Activated CD4-positive, alpha-beta T cell treated with anti-CD3 and anti-CD28 coated beads, Interleukin-2, amount 10 ng/mL, durations not matched to agents 7 days and 5 days (primary cell): ENCODE measurements at places on chromosomes 11 and 22. TPM values are rescaled to one million over a fixed set of nuclear protein-coding genes. Genes with fewer than 3 reads are reported as not detected.

The HEPHL1 gene
- total RNA-seq, result not detected

The SEC14L6 gene
- not detected for total RNA-seq

The RAG2 gene
- total RNA-seq, result not detected

The PRAME gene
- not detected for total RNA-seq

DNA sequence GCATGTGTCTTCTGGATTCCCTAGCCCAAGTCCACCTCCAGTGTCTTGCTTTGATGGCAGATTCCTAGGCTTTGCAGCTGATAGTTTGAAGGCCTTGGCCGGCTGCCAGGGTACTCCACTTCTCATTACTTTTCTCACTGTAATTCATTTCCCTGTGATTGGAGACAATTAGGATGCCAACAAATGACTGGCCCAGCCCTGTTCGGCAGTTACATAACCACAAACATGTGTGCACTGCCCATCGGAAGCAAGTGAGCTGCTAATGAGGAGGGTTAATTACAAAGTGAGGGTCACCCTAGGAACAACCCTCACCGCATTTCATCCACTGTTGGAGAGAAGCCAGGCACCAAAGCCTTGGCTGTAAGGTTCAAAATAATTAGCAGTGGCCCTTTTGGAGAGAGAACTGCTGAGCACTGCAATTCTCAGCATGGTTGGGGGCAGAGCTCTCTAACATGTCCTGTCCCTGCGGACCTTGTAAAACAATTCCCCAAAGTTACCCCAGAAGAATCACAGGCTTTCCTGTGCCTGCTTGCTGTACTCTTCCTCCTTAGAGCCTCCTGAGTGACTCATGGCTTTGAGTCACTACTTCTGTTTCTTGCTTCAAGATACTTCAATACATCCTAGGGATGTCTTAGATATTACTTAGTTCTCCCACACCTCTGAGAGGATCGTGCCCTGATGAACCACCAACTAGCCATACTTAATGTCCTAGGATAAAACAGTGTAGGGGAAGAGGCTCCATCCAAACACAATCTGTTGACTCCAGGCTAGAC lies 109.7 kb upstream of the GALNT18 start:
- H3K4me3 ChIP-seq, result no peak overlapping the region
- no peaks in the 10 kb centered on the region for H3K4me1 ChIP-seq
- no peaks in the 10 kb centered on the region for H3K36me3 ChIP-seq
- H3K27ac ChIP-seq, result no peak overlapping the region
- DNase-seq, result no peak

DNA sequence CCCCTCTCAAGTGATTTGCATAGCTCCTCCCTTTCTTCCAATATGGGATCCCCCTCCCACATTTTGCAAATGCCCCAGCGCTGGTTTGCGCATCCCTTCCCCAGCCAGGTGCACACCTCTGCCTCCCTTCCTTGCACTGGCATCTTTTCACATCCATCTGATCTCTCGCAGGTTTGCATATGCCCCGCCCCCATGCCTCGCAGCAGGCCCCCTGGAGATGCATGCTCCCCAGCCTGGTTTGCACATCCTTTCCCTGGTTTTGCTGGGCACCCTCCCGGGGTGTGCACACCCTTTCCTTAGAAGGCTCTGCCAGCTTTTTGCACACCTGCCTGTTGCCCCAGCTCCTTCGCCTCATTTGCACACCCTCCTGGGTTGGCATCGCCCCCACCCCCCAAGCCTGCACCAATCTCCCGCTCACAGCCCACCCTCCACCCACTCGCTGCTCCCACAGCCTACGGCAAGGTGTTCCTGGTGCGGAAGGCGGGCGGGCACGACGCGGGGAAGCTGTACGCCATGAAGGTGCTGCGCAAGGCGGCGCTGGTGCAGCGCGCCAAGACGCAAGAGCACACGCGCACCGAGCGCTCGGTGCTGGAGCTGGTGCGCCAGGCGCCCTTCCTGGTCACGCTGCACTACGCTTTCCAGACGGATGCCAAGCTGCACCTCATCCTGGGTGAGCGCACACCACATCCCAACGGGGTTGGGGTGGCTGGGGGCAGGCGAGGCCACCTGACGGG lies 917 bp downstream of the RPS6KA4 start:
- DNase-seq, result peak; percentile 41
- no peaks in the 10 kb centered on the region for H3K27me3 ChIP-seq
- H3K27ac ChIP-seq, result peak overlapping the region; percentile 87

DNA sequence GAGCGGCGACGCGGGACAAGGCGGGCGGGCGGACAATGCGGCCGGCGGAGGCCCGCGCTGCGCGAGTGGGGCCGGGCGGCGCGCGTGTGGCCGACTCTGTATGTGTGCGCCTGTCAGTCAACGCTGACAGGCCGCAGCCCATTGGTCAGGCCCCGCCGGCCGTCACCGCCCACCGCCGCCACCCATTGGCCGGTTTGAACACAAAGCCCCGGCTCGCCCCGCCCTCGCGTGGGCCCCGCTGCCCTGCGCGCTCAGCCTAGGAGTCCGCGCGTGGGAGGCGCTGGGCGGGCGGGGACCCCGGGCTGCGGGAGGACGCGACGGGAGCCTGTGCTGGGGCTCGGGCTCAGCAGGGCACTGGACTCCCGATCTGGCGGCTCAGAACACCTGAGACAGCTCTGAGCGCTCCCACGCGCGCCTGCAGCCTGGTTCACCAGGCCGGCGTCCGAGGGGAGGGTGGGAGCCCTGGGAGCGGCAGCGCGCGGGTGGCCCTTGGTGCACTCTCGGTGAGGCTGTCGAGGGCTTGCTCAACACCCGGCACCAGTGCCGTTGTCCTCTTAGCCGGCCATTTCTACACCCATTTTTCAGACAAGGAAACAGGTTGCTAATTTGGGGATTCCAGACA lies at the start of gene SUN2:
SUN2 (minus strand) TSS at position 88 of the 622 bp plus-strand sequence. CDS start 3,370 bp downstream, outside the sequence.
- no peaks in the 10 kb centered on the region for H3K27me3 ChIP-seq
- H3K4me3 ChIP-seq, result peak within 1 kb of the TSS; percentile 98
- DNase-seq, result peak; percentile 94
- peaks cover 41% of the 10 kb centered on the region for H3K4me1 ChIP-seq

DNA sequence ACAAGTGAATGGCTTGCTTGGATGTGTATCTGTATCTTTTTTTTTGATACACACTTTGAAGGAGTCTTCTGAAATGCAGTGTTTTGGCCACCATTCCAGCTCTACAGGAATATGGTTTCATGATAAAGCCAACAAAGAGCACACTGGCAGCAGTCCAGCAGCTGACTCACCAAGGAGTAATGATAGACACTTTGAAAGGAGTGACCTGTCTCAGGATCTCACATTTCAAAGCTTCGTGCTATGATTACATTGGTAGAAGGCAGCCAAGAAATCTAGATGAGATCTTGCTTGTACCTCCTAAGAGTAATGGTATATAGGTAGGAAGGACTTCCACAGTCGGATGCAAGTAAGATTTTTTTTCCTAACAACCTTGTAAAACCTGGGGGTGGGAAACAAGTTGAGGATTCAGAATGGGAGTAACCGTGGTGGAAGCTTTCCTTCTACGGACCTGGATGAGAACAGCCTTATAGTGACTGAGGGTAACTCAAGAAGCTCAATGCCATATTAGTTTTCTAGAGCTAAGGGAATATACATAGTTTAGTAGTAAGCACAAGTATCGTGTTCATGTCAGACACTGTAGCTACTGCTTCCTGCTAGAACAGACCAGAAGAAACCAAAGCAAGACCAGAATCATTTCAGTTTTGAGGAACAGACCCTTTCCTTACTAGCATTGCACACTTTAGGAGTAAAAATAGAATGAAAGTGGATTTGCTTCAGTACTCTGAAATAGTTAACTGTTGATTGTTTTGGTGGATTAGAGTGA lies 25.0 kb downstream of the MTMR3 start:
- DNase-seq, result no peak
- H3K27ac ChIP-seq, result no peak overlapping the region
- no peaks in the 10 kb centered on the region for H3K36me3 ChIP-seq
- no peaks in the 10 kb centered on the region for H3K27me3 ChIP-seq
- H3K4me1 ChIP-seq, result peaks cover 1% of the 10 kb centered on the region
- no peak overlapping the region for H3K4me3 ChIP-seq

GRCh38 chr11:126581871-126582648 lies 226.6 kb downstream of the ST3GAL4 start:
- no peak overlapping the region for H3K27ac ChIP-seq
- H3K36me3 ChIP-seq, result no peaks in the 10 kb centered on the region
- no peak for DNase-seq

DNA sequence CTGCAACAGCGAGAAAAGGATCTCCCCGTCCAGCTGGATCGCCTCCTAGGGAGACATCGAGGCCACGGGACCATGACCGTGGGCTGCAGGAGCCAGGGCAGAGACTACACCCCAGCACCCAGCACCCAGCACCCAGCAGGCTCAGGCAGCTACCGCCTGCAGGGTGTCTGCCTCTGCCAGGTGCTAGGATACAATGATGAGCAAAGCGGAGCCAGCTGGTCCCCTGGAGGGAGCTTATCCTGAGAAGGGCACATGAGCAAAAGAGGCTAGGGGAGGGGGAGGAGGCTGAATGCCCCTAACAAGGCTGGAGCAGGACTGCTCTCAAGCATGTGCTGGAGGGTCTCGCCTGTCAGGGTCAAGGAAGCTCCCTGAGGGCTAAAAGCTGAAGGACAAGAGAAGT lies 4.8 kb upstream of the CASTOR1 start:
- no peak for DNase-seq
- H3K27me3 ChIP-seq, result no peaks in the 10 kb centered on the region
- no peak overlapping the region for H3K4me3 ChIP-seq
- H3K36me3 ChIP-seq, result peaks cover 51% of the 10 kb centered on the region

DNA sequence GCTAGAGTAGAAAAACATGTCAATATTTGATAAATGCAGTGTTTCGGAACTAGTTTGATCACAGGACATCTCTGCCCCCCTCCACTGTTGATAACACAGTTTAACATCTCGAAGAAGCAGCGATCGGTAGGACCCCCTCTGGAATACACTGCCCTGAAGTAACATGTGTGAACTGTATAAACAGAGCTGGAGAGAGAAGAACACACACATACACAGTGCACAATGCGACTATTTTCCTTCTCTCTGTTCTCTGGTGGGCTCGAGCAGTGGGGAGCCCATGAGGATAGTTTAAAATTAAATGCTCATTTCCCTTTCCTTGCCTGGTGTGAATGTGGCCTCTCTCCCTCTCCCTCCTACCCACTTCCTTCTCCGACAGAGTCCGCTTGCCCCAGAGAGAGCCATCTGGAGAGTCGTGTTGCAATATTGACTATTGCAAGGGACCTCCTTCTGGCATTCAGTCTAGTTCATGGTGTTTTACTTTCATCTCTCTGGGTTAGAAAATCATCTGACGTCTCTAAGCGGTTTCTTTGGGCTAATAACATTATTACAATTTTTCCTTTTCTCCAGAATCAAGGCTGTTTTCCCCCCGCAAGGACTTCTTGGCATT lies 51.6 kb upstream of the BARX2 start:
- no peak overlapping the region for H3K27ac ChIP-seq
- H3K27me3 ChIP-seq, result peaks cover 3% of the 10 kb centered on the region
- H3K4me3 ChIP-seq, result no peak overlapping the region
- DNase-seq, result no peak

- peaks cover 9% of the 10 kb centered on the region for H3K4me1 ChIP-seq
- DNase-seq, result no peak
- peaks cover 21% of the 10 kb centered on the region for H3K36me3 ChIP-seq
Measured at GRCh38 chr11:492427-493226, 14.4 kb downstream of the RNH1 start.

GRCh38 chr11:122746050-122746478 lies 90.5 kb downstream of the UBASH3B start:
- DNase-seq, result peak; percentile 41
- H3K4me1 ChIP-seq, result peaks cover 7% of the 10 kb centered on the region
- H3K27me3 ChIP-seq, result peaks cover 9% of the 10 kb centered on the region
- H3K27ac ChIP-seq, result peak overlapping the region; percentile 84
- H3K36me3 ChIP-seq, result peaks cover 5% of the 10 kb centered on the region

- H3K4me1 ChIP-seq, result peaks cover 38% of the 10 kb centered on the region
- peak overlapping the region; percentile 90 for H3K27ac ChIP-seq
- H3K27me3 ChIP-seq, result no peaks in the 10 kb centered on the region
- peaks cover 30% of the 10 kb centered on the region for H3K36me3 ChIP-seq
Measured at GRCh38 chr11:119121811-119122124, 388 bp downstream of the HINFP start.
